SK-MEL-5 (cell line): ENCODE measurements at places on chromosomes 2 and 18. TPM values are rescaled to one million over a fixed set of nuclear protein-coding genes. Genes with fewer than 3 reads are reported as not detected.

Gene REG1B
- total RNA-seq, result not detected in 2 replicates

Gene TSPYL6
- not detected in 2 replicates for total RNA-seq

Gene PLB1
- 7.0 and 7.4 TPM in 2 replicates for total RNA-seq

Gene NCKAP1
- 124 and 125 TPM in 2 replicates for total RNA-seq

Gene SLC38A11
- total RNA-seq, result not detected in 2 replicates

Gene STEAP3
- 6.0 and 8.5 TPM in 2 replicates for total RNA-seq

Gene LRATD1
- total RNA-seq, result 0.18 and 0.21 TPM in 2 replicates

Gene CAPN14
- total RNA-seq, result 0.24 and 0.42 TPM in 2 replicates

Gene PTPN2
- 31.1 and 39.6 TPM in 2 replicates for total RNA-seq

Gene APOB
- not detected in 2 replicates for total RNA-seq

Gene CERKL
- total RNA-seq, result 0.08 TPM in 1 of 2 replicates, not detected in the other

Gene TEKT4
- not detected in 2 replicates for total RNA-seq

Gene SP5
- total RNA-seq, result 0.48 TPM in 1 of 2 replicates, not detected in the other

Gene NPHP1
- total RNA-seq, result 2.6 TPM in 2 replicates

Gene EGR4
- not detected in 2 replicates for total RNA-seq

Gene SCTR
- total RNA-seq, result not detected in 2 replicates

Gene PPP1R1C
- 0.67 and 2.0 TPM in 2 replicates for total RNA-seq

Gene PNO1
- 65.5 and 72.6 TPM in 2 replicates for total RNA-seq

Gene B3GNT2
- 33.1 and 34.7 TPM in 2 replicates for total RNA-seq

Gene SLC14A1
- total RNA-seq, result not detected in 2 replicates

Gene SLC39A10
- total RNA-seq, result 38.9 and 40.6 TPM in 2 replicates
